ENCODE measurements at places on chromosomes 16 and 17. TPM values are rescaled to one million over a fixed set of nuclear protein-coding genes. Genes with fewer than 3 reads are reported as not detected.

Gene CORO6
- 0.87 TPM for total RNA-seq

Gene BRCA1
- 8.7 TPM for total RNA-seq

Gene IRX6
- not detected for total RNA-seq

Gene ADAP2
- total RNA-seq = 0.87 TPM

Gene ZPBP2
- total RNA-seq = not detected
